ENCODE measurements at places on chromosomes 7 and 10.

DNA sequence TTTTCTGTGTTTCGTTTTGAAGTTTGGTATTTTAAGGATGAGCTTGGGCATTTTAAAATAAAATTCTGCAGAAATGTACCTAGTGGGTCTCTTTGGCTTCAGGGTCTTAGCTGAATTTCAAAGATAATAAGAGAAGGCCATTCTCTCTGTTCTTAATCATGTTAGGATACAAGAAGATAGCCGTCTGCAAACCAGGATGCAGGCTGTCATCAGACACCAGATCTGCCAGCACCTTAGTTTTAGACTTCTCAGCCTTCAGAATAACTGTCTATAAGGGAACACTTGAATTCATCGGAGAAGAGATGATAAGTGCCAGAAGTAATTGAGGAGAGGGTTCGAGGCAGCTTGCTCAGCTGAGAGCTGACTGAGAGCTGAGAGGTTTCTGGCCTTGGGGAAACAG is 202.1 kb downstream of the REEP3 start:
- no peak for DNase-seq

DNA sequence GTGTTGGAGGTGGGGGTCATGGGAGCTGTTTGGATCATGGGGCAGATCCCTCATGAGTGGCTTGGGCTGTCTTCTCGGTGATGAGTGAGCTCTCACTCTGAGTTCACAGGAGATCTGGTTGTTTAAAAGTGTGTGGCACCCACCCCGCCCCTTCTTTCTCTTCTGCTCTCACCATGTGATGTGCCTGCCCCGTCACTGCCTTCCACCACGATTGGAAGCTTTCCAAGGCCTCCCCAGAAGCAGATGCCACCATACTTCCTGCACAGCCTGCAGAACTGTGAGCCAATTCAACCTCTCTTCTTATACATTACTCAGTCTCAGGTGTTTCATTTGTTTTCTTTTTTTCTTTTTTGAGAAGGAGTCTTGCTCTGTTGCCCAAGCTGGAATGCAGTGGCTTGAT is 170.0 kb downstream of the PTPN20 start:
- no peak for DNase-seq

- no peak for DNase-seq
Observed at GRCh38 chr10:15719049-15719898, 448 bp downstream of the ITGA8 start.

DNA sequence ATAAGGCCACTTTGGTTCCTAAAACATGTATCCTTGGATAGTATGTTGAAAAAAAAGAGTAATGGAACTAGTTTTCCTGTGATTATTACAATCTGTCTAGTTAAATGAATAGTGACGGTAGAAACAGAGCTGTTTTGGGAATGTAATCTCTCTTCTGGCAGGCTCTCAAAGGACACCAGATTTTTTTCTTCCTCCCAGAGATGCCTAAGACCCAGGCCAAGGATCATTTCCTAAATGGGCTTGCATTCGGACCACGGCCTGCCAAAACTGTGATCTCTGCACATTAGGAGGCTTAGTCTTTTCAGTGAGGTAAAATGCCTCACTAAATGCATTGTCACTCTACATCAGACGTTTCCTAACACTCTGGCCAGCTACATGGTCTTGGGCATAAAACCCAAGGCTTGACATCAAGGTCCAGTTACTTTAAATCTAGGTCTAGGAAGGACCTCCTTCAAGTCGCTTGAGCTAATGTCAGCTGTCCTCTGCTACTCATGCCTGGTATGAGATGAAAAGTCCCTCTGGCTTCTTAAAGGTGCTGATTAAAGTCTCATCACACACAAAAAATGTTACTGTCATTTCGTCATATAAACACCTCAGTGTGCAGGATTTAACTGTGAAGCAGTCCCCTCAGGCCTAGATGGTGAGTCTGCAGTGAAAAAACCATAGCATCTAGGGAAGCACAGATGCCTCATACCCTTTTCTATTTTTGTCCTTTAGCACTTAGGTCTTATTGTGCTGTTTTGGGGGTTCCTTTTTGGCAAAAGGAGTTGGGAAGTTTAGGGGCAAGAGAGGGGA is 47.7 kb downstream of the DLD start:
- DNase-seq = no peak

Measured in NCI-H2171 (cell line).